ENCODE measurements at places on chromosomes 12 and 14.

- no peak for DNase-seq
These were observed 11.1 kb downstream of the GLIPR1L1 start for GRCh38 chr12:75345531-75345930.

- no peak for DNase-seq
These were observed 254.6 kb downstream of the KSR2 start for GRCh38 chr12:117714203-117714602.

- no peak for DNase-seq
These were observed 14.1 kb downstream of the PYROXD1 start for GRCh38 chr12:21451529-21451928.

GRCh38 chr12:14769466-14769968 is 33.8 kb downstream of the WBP11 start:
- peak; percentile 53 for DNase-seq

DNA sequence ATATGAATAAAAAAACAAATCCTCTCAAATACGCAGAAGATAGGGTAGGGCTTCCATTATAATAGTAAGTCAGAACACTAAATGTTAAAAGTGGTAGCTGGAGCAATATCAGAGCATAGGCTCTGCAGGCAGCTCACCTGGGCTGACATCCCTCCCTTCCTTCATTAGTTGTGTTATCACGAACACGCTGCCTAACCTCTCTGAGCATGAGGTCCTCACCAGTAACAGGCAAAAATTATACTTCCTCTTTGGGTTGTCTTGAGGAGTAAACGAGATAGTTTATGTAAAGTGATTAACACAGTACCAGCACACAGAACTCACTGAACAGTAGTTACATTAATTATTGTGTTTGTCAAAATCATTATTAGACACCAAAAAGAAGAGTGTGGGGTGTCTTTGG is 154.3 kb downstream of the STXBP6 start:
- no peak for DNase-seq

- DNase-seq, result peak; percentile 64
These were observed 925.4 kb downstream of the GALC start for GRCh38 chr14:87067591-87067990.

DNA sequence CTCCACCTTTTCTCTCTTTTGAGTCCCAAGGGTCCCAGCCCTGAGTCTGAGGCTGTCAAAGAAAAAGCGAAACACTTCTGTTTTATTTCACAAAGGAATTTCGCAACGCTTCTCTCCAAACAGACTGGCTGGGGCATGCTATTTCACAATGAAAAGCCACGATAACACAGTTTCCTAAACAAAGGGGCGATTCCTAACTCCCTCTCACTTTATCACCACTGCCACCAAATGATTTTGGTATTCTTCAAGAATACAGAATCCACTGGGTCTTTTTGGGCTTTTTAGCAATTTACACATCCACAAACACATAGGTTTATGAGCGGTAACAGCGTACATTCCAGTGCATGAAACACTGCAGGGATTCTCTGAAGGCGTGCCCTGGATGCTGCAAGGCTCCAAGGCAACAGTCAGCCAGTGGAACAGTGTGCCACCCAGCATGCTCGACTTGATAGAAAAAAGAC is 161.2 kb downstream of the DAD1 start:
- DNase-seq, result no peak

DNA sequence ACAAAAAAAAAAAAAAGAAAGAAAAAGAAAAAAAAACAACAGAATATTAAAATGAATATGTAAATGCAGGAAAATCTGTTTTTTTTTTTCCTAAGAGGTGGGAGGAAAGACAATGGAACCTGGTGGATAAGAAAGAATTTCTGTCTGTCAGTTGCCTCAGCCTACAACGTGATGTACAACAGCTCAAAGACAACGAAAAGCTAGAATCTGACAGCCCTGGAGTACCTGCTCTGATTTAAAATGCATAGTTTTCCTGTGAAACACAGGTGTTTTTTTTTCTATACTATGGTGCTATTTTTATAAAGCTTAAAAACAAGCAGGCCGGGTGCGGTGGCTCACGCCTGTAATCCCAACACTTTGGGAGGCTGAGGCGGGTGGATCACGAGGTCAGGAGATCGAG is 30.0 kb upstream of the ULK1 start:
- DNase-seq, result no peak

DNA sequence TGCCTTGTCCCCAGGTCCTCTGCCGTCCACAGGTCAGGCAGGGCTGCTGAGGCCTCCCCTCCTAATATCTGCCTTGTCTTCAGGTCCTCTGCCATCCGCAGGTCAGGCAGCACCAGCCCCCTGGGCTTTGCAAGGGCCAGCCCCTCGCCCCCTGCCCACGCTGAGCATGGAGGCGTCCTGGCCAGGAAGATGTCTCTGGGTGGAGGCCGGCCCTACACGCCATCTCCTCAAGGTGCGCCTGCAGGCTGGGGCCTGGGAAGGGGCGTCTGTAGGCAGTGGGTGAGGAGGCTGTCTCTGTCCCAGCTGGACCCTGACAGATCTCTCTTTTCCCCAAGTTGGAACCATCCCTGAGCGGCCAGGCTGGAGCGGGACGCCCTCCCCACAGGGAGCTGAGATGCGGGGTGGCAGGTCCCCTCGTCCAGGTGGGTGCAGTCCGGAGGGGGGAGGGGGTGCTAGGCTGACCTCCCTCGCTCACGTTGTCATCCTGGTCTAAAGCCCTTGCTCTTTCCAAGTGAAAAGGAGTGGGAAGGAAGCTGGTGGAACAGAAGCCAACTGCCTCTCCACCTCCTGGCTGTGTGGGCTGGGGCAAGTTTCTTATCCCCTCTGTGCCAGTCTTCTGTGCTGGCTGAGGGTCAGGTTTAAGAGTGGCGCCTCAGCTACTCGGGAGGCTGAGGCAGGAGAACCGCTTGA is 13.9 kb upstream of the PUS1 start:
- no peak for DNase-seq
